ENCODE measurements at places on chromosomes 1 and 21. TPM values are rescaled to one million over a fixed set of nuclear protein-coding genes. Genes with fewer than 3 reads are reported as not detected.

- DNase-seq: peak; percentile 34
Measured at GRCh38 chr1:77655431-77655974, 27.0 kb downstream of the ZZZ3 start.

- DNase-seq: no peak
Measured at GRCh38 chr1:3466366-3467075, 12.1 kb downstream of the ARHGEF16 start.

DNA sequence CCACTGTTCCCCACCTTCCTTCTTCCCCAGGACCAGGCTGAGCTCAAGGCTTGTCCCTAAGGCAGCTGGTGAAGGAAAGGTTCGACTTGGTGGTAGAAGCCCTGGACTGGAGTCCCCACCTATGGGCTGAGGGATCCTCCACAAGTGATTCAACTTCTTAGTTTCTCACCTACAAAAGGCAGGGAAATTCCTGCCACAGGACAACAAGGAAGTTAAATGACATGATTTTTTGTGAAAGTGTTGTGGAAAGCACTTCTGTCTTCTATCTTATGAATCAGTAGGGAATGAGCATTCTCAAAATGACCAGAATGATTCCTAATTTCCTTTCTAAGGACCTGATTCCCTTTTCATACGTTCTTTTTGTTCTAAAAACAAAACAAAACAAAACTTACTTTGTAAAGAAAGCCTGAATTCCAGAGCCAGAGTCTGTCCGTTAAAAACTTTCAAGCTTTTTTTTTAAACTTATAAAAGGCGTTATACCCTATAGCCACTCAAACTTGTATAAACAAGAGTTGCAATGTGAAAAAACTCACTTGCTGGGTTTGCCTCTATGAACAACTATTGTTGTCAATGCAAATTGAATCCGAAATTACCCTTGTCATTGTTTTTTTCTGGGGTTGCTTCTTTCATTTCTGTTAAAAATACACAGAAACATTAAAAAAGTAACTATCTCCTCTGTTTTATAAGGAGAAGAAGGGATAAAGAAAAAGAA is 12.2 kb downstream of the KCNJ15 start:
- no peak for DNase-seq

GRCh38 chr1:162357681-162358266 is 18.9 kb downstream of the SPATA46 start:
- DNase-seq: no peak

- DNase-seq: no peak
Measured at GRCh38 chr1:234691567-234691966, 81.6 kb upstream of the IRF2BP2 start.

ADORA1 gene
- 0.94 TPM for total RNA-seq

F5 gene
- total RNA-seq: 3.0 TPM

- no peak for DNase-seq
Measured at GRCh38 chr21:42781971-42782722, 97.2 kb downstream of the WDR4 start.

GRCh38 chr1:195336812-195337211 is 1271.4 kb downstream of the KCNT2 start:
- no peak for DNase-seq

DNA sequence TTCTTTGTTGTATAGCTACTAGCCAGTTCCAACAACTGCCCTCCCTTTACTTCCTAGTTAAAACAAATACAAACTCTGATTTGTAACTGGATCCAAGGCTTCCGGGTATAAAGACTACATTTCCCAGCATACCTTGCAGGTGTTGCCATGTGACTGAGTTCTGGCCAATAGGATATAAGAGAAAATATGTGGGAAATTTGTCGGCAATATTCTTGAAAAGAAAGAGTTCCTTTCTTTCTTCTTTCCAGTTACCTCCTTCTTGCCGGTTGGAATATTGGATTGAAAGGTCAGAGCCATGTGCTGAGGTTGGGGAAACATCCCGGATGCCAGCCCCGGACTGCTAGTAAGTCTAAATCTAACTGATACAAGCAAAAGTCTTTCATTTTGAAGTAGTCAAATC is 23.0 kb upstream of the ZBTB40 start:
- DNase-seq: no peak

GRCh38 chr1:212498283-212499040 is 65.7 kb downstream of the NENF start:
- DNase-seq: peak; percentile 58

All from thyroid gland (tissue), 4 donors.